Activated CD8-positive, alpha-beta T cell treated with anti-CD3 and anti-CD28 coated beads for 36 hours (primary cell): ENCODE measurements at places on chromosomes 4 and X. TPM values are rescaled to one million over a fixed set of nuclear protein-coding genes. Genes with fewer than 3 reads are reported as not detected.

CDKL2 gene
- total RNA-seq: 1.0 TPM

- no peak overlapping the region for H3K4me3 ChIP-seq
- H3K27me3 ChIP-seq: no peaks in the 10 kb centered on the region
- H3K27ac ChIP-seq: no peak overlapping the region
- DNase-seq: no peak
- H3K4me1 ChIP-seq: no peaks in the 10 kb centered on the region
These were observed 35.4 kb upstream of the TMEM184C start for GRCh38 chr4:147581606-147582350.

GRCh38 chr4:39631700-39632079 is 7.0 kb downstream of the SMIM14 start:
- no peaks in the 10 kb centered on the region for H3K27me3 ChIP-seq
- DNase-seq: no peak
- H3K27ac ChIP-seq: no peak overlapping the region
- H3K36me3 ChIP-seq: no peaks in the 10 kb centered on the region

PRKX gene
- 59.9 TPM for total RNA-seq

DNA sequence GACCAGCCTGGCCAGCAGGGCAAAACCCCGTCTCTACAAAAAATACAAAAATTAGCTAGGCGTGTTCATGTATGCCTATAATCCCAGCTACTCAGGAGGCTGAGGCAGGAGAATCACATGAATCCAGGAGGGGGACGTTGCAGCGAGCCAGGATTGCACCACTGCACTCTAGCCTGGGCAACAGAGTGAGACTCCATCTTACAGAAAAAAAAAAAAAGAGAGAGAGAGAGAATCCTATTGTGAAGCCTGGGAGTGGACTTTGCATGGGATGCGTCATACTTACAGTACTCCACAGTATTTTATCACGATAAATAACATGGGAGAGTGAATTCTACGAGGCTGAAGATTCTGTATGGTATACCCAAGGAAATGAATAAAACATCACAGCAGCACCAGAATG is 139.6 kb downstream of the AASDH start:
- DNase-seq: no peak
- no peaks in the 10 kb centered on the region for H3K4me1 ChIP-seq
- H3K4me3 ChIP-seq: no peak overlapping the region
- H3K36me3 ChIP-seq: no peaks in the 10 kb centered on the region
- no peak overlapping the region for H3K27ac ChIP-seq

GRCh38 chrX:130444641-130445336 is 43.0 kb downstream of the RBMX2 start:
- no peak overlapping the region for H3K27ac ChIP-seq
- DNase-seq: no peak
- no peaks in the 10 kb centered on the region for H3K4me1 ChIP-seq
- H3K27me3 ChIP-seq: no peaks in the 10 kb centered on the region
- H3K36me3 ChIP-seq: no peaks in the 10 kb centered on the region

DNA sequence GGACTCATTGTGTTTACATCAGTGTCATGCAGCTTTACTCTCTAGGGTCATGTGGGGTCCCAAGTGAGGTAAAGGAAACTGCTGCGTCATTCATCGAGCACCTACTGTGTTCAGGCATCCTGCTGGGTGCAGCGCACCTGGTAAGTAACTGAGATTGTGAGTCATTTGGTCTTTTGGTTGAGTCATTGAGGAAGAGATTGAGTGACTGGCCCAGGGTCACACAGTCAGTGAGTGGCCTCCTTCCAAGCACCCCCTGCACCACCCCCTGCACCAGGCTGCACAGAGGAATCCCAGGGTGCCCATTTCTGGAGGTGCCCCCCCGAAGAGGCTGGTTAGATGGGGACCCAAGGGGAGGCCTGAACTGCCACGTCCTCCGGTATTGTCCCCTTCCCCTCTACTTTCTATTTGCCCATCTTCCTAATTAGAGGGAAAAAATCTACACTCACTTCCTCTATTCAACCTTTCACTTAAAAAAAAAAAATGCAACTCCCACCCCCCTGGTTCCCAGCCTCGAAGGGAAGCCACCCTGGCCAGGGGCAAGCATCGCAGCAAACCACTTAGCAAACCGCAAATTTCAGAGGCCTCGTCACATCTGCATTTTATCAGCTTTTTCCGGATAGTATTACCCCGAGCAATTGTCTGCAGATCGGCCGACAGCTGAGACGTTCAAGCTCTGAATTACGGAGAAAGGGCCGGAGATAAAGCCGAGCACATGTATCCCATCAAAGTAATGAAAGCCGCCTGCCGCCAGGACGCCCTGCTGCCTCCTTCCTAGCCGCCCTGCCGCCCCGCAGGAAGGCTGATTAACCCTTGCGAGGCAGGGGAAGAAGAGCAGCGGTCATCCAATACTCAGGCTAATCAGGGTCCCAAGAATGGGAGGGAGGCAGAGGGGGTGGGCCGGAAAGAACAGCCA is 96.3 kb upstream of the MSX1 start:
- peaks cover 9% of the 10 kb centered on the region for H3K27me3 ChIP-seq
- peaks cover 18% of the 10 kb centered on the region for H3K4me1 ChIP-seq
- H3K36me3 ChIP-seq: no peaks in the 10 kb centered on the region
- DNase-seq: peak; percentile 83
